ENCODE measurements at places on chromosomes 1 and 21.

DNA sequence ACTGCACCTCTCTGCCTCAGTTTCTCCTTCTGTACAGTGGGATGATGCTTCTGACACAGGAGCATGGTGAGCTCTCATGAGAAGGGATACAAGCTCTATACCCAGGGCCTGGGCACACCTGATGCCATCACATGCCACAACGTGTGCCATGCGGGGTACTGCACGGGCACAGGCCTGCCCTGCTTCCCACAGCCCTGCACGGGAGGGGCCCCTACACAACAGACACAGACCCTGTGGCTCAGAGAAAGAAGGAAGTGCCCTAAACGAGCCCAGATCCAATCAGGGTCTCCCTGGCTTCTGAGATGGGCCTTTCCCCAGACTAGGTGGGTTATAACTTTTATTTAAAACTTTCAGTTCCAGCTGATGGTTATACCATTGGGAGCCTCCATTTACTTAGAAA, 24.6 kb downstream of the C2CD2 start:
- DNase-seq, result no peak

DNA sequence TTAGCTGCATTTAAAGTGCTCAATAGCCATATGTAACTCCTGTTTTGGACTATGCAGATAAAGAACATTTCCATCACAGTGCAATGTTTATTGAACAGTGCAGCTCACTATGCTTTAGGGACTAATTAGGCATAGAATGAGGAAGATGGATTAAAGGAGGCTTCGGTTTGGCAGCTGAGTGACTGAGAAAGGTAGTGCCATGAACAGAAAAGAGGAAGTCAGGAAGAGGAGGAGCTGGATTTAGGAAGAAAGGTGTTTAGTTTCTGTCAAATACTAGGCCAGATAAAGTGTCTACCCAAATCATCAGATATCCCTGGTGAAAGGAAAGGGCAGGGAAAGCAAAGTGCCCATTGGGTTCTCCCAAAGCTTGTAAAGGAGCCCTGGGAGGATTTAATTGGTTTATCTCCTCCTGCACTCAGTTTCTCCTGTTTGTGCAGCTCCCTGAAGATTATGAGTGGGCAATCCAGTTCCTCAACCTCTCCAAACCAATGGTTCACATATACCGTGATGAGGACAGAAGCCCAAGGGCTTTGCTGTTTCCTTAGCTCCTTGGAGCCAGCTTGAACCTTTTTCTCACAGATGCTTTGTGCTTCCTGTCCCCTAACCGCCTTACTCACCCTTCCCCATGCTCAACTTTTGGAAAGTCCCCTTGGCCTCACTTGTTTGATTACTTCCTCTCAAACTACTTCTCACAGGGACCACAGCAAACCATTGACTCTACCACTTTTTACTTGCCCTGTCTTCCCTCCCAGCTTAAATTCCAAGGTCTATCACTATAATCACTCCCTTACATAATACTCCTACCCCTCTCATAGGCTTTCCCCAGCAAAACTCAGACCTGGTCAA, 3.5 kb upstream of the RAP1A start:
- DNase-seq, result no peak

- no peak for DNase-seq
Measured at GRCh38 chr1:204924013-204924759, 53.5 kb downstream of the NFASC start.

DNA sequence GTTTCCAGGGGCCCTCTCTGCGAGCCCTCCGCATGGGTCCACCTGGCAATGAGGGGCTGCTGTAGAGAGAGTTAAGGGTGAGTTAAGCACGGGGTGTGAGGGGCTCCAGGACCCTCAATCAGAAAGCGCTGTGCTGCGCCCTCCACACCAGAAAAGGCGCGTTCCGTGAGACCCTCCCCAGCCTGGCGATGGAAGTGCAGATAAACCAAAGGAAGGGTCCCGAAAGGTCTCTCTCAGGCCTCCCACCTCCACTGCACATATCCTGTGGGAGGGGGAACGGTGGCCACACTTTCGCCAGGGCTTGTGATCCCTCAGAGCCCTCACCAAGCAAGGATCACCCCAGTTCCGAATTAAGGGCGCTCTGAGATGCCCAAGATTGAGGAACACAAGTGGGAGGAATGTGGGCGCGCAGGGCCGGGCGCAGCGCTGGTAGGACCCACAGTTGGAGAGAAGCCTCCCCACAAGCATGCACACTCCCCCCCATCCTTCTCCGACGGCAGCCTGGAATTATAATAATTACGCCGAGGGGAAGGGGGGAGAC, 1.1 kb downstream of the WNT3A start:
- no peak for DNase-seq

GRCh38 chr1:40312238-40313205, 4.6 kb downstream of the COL9A2 start:
- no peak for DNase-seq

DNA sequence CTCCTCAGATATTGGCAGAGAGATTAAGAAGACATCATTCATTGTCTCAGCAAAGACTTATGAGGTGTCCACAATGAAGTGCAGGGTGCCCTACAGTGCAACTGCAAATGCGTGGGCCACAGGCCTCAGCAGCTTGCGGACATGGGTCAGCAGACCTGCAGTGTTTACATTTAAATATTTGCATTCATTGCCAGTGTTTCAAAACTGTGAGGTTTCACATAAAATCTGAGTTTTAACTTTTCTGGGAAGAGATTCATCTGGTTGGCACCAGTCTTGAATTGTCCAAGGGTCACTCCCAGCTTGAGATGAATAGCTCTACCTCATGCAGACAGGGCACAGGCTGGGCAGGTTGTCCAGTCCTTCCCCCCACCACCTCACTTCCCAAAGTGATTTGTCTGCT, 286.8 kb upstream of the DUSP10 start:
- DNase-seq, result no peak

- DNase-seq, result peak; percentile 56
Measured at GRCh38 chr1:162145280-162145965, 75.9 kb downstream of the NOS1AP start.

DNA sequence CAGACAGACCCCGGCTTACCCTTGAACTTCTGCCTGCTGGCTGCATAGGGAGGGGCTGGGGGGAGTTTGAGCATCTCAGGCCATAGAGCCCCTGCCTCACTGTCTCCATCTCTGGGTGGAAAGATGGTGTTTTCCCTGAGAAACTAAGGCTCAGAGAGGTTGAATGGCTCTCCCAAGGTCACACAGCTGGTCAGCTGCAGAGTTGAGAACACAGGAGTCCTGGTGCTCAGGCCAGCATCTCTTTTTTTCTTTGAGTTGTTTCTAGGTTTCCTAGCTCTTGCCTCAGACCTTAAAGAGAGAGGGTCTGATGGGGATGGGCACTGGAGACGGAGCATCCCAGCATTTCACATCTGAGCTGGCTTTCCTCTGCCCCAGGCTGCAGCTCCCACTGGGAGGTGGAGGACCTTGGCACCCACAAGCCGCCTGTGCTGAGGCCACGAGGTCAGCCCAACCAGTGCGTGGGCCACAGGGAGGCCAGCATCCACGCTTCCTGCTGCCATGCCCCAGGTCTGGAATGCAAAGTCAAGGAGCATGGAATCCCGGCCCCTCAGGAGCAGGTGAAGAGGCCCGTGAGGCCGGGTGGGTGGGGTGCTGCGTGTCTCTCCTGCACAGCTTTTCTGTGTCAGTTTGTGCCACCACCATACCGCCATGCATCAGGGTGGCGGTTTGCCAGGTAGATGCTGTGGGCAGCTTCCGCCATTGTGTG, 21.8 kb downstream of the PCSK9 start:
- no peak for DNase-seq

GRCh38 chr1:227351443-227351842, 33.2 kb upstream of the CDC42BPA start:
- no peak for DNase-seq

DNA sequence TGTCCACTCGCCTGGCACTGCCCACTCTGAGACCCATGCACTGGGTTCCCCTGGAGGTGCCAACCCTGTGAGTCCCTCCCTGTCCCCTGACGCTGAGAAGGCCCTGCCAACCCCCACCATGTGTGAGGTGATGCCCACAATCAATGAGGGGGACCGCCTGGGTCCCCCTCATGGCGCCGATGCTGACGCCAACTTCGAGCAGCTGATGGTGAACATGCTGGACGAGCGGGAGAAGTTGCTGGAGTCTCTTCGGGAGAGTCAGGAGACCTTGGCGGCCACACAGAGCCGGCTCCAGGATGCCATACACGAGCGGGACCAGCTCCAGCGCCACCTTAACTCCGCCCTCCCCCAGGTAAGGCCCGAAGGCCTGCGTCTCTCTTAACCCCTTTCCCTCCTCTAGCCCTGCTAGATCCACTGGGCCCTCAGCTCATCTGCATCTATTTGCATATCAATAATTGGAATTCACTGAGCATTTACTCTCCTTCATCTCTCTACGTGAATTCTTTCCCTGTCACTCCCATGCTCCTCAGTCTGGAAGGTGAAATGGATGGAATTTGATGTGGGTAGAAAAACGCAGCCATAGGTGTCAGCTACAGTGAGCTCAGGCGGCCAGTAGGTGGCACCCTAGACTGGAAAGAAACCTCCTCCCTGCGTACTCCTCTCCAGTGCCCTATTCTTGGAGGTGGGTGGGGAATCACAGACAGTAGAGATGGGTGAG, 12.8 kb downstream of the PPFIA4 start:
- no peak for DNase-seq

DNA sequence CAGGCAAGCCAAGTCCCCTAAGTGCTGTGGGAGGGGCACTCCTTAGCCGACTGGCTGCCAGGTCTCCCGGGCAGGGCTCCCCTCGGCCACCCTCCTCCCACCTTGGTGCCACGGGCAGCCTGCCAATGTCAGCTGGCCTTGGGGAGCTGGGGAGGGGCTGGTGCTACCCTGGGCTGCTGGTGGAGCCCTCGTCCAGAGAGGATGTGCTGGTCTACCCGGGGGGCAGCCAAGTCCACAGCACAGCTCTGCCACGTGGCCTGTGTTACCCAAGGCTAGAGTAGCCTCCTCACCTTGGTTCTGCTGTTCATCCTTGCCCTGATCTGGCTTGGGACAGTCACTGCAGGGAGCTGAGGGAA, 42.9 kb downstream of the CRYAA start:
- DNase-seq, result no peak

DNA sequence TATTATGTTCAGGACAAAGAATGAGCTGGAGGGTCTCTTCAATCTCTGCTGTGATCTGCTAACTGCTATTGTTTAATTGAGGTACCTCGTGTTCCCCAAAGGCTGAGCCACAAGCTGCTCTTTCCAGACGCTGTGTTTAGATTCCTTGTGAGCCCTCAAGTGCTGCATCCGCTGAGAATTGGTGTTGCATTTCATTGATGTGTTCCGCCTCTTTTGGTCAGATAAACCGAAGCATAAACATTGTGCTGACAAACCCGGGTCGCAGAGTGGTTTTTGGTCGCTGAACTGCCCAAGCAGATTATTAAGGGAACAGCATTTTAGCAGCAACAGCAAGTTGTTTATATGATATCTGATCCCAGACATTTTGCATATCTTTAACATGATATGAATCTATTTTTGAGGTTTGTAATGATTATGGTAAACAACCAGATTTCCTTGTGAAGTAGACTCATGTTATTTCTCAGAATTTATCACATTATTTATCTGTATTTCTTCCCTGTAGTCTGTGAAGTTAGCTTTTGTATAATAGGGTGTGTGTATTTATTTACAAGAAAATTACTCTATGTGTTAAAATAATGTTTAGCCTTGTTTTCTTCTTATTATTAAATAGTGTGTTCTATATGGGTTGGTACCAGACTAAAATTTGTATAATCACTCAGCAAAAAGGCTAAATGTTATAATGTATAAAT, 217.2 kb upstream of the C1orf105 start:
- DNase-seq, result no peak

GRCh38 chr1:200895801-200896530, 1.3 kb downstream of the INAVA start:
- DNase-seq, result peak; percentile 63

- no peak for DNase-seq
Measured at GRCh38 chr1:55702064-55702463, 486.9 kb upstream of the USP24 start.

GRCh38 chr1:229803626-229804217, 177.7 kb downstream of the URB2 start:
- no peak for DNase-seq

GRCh38 chr1:8646189-8646588, 171.3 kb downstream of the RERE start:
- no peak for DNase-seq

GRCh38 chr1:203481196-203481595, 5.6 kb downstream of the PRELP start:
- DNase-seq, result no peak

- DNase-seq, result peak; percentile 91
Measured at GRCh38 chr1:109655615-109656519, at the start of gene GSTM4. Gene GSTM4, plus strand, starts transcription at chr1:109656099. Its CDS starts 291 bp downstream, at chr1:109656390.

DNA sequence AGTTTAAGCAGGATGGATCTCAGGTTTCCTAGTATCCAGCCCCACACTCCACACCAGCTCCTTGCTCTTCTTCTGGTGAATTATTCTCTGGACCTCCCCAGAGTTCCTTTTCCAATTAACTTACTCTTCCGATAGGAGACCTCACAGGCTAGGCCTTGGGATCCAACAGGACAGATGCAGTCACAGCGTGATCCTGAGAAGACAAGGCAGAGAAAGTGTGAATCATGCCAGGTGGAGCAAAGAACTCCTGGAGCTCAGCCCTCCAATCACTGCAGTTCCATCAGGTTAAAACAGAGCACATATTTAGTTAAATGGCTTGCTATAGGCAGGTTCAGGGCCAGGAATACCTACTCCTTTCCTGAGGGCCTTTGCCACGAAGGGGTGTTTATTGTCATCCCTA, 34.1 kb downstream of the C8B start:
- no peak for DNase-seq

DNA sequence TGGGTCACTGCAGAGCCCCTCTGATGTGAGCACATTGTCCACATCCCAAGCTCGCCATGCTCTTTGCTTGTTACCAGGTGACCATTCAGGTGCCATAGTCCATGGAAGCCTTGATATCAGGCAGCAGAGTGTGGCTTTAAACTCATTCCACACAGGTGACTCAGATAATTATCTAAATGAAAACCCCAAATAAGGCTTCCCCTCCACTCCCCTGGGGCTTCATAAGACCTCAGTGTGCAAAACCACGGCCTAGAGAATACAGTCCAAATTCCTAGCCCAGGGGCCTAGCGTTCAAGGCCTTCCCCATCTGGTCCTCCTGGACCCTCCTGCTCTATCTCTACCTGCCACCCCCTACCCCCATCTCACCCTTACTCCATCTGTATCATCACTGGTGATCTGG, 97.1 kb downstream of the ARHGEF10L start:
- no peak for DNase-seq

GRCh38 chr1:84086189-84086588, 57.9 kb upstream of the PRKACB start:
- DNase-seq, result no peak

DNA sequence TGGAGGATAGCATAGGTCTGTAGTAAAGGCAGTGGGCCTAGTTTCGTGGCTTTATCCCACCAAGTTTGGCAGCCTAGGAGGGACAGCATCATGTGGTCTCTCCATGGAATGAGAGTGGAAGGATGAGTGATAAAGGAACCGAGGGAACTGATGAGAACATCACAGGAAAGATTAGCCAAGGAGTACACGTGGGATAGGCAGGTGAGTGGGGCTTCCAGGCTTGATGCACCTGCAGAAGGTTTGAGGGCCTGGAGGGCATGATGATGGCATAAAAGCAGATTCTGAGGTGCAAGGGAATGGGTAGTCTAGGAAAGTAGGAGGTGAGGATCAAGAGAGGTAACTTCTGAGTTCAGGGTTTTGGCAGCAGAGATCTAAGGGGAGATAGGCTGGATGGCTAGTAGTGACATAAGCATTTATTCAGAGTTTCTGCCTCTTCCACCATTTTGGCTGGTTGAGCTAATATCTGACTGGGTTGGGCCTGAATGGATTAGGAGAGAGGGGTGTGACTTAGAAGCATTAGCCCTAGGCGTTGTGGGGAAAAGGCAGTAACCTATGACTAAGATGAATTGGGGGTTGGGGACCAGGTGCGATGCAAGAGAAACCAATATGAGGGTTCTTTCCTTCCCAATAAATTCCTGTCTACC, 9.1 kb downstream of the PTGFRN start:
- DNase-seq, result no peak

GRCh38 chr1:171769171-171769570, 12.3 kb upstream of the METTL13 start:
- DNase-seq, result no peak
